ENCODE measurements at places on chromosomes 2 and 18.

DNA sequence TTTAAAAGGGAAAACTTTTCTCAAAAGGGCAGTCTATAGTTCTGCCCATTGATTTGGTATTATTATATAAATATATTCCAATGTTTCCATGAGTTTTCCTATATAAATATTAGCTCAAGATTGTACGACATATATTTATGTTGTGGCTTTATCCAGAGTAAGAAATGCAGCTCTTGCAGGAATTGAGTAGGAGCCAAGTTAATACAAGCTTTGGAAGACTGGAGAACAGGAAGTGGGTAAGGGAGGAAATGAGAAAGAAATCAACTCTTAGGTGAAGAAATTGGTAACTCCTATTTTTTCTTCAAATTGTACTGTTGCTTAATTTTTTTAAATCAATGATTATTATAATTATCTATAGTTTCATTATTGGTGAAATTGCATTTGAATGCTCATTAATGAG, 105.4 kb upstream of the FAM117B start:
- DNase-seq, result no peak

- DNase-seq, result no peak
Measured at GRCh38 chr2:185132501-185133041, 534.2 kb downstream of the ZNF804A start.

GRCh38 chr2:144280009-144280408, 239.9 kb downstream of the ZEB2 start:
- DNase-seq, result no peak

DNA sequence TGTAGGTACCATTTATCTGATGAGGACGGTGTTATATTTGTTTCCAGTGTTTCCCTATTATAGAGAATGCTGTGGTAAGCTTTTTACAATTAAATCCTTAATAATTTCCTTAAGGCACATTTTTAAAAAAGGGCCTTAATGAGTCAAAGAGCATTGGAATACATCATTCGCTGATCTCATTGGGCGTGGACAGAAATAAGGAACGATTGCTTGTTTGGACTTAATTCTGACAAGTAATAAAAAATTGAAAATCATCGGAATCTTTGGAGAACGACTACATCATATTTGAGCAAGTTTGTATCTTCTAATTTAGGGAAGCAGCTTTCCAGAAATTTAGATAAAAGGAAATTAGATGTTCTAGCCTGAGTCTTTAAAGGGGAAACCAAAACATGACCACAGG, 11.3 kb downstream of the AGPS start:
- no peak for DNase-seq

GRCh38 chr18:13273800-13274199, 55.2 kb downstream of the LDLRAD4 start:
- DNase-seq, result no peak

DNA sequence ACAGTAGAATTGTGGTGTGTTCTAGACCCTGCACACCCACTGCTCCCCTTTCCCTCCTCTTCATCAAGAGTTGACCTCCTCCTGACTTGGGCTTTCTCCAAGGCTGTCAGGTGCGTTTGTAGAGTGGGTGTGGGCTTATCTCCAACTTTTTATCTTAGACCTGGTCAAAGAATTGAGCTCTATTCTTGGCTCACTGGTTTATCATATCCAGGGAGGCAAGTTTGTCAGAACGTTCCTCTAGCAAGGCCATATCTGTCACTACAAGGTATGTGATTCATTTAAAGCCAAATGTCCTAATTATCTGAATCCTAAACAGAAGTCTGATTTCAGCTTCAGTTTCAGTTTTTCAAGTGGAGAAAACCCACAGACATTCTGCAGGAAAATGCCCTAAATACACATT, 117.1 kb upstream of the MGAT5 start:
- DNase-seq, result no peak

GRCh38 chr18:22829781-22830180, 103.3 kb upstream of the RBBP8 start:
- no peak for DNase-seq

DNA sequence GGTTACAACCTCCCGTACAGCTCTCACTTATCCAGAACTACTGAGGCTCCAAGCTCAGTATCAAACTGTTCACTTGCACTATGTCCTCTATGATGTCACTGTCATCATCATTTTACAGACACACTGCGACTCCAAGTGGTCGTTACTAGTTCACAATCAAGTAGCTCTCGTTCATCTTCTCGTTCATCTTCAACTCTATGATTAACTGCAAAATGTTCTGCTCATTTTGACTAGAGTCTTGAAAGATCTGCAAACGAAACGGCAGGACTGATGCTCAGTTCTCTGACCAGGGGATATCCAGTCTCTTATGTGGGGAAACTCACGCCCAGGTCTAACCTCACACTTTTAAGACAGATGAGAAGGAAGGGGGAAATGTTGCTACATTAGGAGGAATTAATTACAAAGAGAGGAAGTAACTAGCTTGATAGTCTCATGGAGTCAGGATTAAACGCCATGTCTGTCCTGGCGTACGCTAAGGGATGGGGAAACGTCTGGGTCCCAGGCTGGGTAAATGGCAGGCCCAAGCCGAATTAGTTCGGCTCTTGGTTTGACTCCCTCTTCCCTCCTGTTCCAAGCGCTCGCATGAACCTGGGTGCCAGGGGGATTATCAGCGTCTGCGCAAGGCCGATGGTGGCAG, 794 bp upstream of the CHCHD5 start:
- DNase-seq, result no peak

DNA sequence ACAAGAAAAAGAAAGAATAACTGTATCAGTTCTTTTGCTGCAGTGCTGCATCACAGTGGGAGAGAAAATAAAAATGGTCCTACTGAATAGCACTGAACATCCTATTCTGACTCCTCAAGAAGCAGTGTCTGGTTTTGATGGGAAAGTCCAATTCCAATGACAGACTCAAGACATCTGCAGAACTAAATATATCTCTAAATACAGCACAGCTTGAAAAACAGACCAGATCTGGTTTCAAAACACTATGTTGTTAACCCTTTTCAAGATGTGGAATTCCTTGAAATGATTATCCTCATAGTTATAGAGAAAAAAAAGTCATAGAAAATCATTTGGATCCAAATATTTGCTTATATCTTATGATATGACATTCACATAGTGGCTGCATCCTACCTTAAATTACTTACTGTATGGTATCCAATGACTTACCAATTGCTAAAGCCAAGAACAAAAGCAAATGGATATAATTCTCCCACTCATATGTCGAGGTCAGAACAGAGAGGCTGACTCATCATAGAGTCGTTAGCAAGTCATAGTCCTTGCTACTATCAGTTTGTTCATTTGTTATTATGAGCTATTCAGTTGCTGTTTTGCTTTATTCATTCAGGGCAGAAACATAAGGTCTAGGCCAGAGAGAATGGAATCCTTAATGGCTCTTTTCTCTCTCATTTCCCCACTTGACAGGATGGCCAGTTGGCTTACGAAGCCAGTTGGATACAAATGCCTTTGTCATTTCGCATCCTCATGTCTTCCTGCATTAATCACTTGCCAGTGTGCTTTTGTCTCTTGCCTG, 62.5 kb upstream of the ACVR2A start:
- no peak for DNase-seq

DNA sequence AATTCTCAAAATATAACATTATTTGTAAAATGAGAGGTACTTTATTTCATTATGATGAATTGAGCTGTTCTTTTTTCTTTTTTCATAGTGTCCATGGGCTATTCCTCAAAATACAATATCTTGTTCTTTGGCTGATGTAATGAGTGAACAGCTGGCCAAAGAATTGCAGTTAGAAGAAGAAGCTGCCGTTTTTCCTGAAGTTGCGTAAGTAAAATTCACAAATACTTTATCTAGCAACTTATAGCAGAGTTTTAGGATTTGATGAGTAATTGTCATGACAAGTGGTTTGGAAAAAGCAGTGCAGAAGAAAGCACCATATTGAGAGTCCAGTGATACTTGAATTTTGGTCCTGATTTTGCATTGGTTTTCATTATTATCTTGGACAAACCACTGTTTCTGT, 9.8 kb downstream of the RIOK3 start:
- DNase-seq, result no peak

DNA sequence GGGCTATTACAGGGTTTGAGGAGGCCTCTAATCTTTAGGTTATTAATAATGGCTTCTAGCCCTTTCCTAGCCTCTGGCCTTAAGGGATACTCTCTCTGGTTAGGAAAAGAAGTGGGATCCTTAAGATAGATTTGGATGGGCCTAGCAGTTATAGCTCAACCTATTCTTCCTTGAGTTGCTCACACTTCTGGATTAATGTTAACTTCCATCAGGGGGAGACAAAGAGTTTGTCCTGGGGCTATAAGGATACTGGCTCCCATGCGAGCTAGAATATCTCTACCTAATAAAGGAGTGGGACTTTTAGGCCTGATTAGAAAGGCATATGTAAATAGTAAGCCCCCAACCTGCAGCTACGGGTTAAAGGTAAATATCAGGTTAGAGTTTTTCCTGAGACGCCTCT, 14.3 kb upstream of the PTH2R start:
- DNase-seq, result no peak

- DNase-seq, result no peak
Measured at GRCh38 chr2:157919181-157919580, 43.1 kb upstream of the ACVR1 start.

DNA sequence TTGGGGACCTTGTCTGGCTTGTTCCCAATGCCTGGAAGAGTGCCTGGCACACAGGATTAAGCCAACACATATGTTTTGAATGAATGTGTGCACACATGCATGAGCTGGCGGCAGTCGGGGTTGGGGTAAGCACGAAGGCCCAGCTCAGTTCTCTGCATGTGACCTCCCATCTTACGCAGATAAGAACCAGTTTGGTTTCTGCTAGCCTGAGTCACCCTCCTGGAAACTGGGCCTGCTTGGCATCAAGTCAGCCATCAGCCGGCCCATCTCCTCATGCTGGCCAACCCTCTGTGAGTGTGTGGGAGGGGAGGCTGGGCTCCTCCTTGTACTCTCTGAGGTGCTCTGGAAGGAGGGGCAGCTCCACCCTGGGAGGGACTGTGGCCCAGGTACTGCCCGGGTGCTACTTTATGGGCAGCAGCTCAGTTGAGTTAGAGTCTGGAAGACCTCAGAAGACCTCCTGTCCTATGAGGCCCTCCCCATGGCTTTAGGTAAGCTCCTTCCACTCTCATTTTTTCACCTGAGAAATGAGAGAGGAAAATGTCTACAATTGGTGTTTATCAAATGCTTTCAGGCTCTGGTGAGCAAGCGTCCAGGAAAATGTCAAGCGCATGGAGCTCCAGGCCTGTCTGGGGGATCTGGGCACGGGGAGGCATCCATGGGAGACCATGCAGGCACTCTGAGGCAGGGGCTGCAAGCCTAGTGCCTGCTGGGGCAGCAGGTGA, 9.7 kb upstream of the IL1RN start:
- no peak for DNase-seq

DNA sequence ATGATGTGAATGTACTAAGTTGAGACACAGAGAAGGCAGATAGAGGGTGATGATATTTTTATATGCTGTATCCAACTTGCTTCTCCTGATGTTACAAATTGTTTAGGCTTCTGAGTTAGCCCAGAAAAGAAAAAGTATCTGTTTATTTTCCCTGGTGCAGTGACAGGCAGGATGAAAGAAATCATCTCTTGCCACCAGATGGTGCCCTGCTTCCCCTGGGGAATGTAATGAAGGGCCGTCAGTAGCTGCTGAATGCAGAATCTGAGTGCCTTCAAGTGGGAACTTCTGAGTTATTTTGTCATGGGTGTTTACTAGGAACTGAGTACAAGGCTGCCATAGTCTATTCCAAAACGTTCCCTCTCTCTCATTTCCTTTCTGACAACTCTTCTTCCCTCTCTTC, 525.6 kb downstream of the MBD2 start:
- no peak for DNase-seq

GRCh38 chr18:77157312-77157711, 24.7 kb upstream of the MBP start:
- no peak for DNase-seq

DNA sequence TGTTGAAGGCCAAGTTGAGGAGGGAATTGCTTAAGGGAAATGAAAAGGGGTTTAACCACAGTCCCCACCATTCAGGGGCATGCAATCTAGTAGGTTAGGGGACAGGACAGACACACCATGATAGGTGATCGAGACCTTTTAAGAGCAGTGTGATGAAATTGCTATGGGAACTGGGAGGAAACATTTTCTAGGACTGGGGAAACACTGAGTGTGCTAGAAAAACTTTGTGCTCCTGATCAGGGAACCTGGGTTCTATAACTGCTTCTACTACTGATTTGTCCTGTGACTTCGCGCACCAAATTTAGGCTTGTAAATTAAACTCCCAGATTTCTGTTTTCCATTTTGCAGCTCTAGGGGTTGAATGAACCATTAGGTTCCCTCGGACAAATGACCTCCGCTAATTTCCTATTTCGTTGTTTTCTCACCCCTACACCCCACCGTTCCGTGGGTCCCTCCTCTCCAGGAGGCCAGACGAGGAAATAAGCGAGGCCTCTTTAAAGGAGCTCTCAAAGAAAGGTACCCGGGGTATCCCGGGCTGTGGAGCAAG, 371 bp upstream of the LCLAT1 start:
- no peak for DNase-seq

DNA sequence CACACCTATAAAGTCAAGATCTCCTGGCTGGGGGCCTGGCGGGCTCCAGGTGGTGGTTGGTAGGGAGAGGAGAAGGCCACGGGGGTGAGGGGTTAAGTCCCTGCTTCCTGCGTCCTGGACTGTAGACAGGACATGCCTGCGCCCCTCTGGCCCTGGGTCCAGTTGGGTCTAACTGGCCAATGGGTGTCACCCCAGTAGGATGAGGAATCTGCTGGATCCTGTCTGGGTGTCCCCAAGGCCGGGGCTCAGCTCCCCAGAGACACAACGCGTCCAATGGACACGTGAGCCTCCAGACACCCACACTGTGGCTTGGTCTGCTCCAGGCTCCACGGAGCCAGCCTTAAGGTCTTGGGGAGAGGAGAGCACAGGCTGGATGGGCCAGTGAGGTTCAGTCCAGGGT, 19.6 kb downstream of the AQP12A start:
- DNase-seq, result no peak

DNA sequence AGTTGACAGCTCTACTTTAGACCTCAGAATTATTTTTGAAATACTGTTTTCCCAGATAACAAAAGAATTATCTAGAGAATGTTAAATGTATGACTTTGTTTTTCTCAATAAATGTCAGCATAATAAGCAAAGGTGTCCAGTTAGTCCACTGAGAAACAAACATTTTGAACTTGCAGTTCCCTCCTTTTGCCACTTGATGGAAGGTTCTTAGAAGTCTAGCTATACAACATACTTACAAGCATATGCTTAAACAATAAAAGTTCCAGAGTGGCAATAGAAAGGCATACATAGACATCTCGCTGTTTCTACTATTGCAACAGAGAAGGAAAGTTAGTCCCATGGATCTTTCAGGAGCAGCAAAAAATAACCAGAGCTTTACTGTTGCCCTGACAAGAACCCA, 11.8 kb downstream of the NDUFA10 start:
- no peak for DNase-seq

DNA sequence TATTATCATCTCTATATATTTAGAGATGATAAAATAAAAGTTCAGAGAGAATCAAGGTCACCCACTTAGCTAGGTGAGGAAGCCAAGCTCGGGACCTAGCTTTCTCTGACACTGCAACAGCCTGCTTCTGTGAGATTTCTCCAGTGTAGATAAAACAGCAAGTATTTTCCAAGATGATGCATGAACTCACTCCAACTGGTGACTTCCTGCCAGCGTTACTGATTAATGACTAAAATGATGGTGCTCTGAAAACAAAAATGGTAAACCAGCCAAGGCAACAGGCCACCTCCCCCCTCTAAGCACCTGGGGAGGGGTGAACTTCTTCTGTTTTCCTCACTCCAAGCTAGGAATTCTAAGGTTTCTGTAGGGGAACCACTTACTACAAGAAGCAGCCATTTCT, 510.2 kb upstream of the ID2 start:
- no peak for DNase-seq

- no peak for DNase-seq
Measured at GRCh38 chr2:16189836-16190160, 249.4 kb downstream of the MYCN start.

GRCh38 chr18:51664236-51664635, 466.8 kb upstream of the MEX3C start:
- DNase-seq, result no peak
